ENCODE measurements at places on chromosomes 7 and 10.

DNA sequence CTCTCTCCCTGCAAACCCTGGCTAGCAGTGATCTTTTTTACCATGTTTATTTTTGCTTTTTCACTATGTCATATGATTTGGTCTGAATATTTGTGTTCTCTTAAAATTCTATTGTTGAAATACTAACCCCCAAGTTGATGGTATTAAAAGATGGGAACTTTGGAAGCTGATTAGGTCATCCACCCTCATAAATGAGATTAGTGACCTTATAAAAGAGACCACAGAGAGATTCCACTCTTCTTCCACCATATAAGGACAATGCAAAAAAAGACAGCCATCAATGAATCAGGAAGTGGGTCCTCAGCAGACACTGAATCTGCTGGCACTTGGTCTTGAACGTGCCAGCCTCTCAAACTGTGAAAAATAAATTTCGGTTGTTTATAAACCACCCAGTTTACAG is 112.8 kb upstream of the KCND2 start:
- no peak for DNase-seq

- no peak for DNase-seq
Observed at GRCh38 chr10:44309939-44310761, 74.7 kb downstream of the CXCL12 start.

DNA sequence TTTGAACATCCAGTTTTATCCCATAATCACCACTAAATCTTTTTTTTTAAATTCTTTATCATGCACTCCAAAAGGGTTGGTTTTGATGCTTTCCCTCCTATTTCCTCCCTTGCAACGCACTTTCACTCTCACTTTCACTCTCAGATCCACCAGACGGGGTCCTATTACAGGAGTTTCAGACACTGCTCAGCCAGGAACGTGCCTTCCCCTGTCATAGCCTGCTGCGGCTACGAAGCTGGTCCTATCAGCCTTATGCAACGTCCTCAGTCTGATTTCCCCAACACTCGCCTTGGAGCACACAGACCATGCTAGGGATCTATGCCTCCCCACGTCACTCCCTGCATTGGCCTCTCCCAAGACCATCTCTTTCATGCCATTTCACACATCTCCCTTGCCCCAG is 23.4 kb downstream of the ZPBP start:
- DNase-seq, result peak; percentile 31

DNA sequence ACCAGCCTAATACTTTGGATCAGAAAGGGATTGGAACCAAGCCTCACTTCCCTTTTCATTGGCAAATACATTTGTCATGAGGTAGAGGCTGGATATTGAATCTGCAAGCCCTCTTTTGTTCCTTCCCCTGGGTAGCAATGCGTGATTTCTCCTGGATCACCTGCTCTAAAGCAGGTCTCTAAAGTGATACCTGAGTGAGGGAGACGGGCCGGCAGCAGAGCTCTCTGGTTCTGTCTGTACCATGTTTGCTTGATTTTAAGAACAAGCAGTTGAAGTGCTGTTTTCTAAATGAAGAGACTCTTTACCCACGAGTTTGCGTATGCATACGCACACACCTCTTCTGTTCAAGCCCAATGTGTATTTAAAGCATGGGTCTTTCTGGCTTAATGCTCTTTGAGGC is 41.1 kb downstream of the GARS1 start:
- no peak for DNase-seq

GRCh38 chr10:121572859-121573537 is 25.2 kb downstream of the FGFR2 start:
- DNase-seq, result peak; percentile 59

DNA sequence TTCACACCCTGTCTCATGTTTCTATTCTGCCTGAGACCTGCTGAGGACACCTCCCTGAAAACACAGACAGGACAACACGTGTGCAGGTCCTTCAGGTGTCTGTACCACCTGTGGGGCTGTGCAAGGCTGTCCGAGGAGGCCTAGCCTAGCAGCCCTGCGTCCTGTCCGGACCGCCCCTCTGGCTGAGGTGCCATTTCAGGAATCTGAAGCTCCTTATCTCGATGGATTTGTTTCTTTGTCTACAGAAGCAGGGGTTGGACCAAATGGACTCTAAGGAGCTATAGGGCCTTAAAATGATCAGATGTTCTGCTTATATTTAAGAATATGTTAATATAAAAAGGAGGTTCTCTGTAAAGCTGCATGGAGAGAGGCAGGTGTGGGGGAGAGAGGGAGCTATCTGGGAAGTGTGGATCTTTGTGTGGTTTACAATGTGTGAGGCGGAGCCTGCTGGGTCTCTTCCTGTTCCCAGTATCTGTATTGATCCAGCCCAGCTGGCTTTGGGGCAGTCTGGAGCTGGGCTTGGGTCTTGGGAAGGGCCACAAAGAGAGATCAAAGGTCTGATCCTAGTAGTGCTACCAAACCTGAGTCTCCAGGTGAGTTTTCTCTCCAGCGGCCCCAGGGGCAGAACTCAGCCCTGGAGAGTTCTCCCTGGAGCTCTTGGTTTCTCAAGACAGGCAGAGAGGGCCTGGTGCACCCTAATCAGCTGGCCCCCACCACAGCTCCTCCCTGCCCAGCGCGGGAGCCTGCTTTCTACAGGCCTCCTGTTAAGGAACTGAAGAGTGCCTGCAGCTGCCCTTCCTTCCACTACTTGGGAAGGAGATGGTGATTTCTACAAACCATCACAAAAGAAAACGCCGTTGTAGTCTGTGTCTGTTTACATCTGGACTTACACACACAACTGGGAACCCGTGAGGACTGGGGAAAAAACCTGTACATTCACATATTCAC is 3.4 kb upstream of the MNX1 start:
- DNase-seq, result no peak

DNA sequence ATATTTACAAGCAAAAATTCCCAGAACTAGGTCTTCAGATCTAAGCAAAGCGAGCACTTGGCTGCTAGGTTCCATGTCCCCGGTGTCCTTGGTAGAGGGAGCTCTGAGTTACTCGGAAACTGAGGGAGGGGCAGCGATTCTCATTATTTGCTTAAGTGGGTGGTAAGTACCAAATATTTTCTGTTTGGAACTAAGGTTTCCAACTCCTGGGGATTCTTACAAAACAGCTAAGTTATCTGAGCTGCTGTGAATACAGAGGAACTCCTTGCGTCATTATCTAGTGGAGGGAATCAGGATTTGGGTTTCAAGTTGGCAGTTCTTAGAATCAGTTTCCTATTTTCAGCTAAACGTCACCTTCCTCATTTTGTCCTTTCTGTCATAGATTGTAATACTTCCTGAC is 76.8 kb upstream of the IKZF1 start:
- no peak for DNase-seq

DNA sequence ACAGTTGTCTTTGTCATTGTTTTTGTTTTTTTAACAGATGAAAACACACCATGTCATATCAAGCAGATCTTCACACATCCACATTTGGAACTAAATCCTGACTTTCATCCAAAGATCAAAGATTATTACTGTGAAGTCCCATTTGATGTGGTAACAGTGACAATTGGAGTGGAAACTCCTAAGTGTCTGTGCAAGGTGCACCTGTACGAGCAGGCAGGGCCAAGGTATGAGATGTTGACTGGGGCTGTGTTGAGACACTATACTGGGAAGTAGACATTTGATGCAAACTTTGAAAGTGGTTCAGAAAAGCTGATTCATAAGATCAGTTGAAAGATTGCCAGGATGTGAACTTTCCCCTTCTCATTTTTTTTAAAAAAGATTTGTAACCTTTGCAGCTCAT is 152.3 kb downstream of the CPED1 start:
- DNase-seq, result no peak

DNA sequence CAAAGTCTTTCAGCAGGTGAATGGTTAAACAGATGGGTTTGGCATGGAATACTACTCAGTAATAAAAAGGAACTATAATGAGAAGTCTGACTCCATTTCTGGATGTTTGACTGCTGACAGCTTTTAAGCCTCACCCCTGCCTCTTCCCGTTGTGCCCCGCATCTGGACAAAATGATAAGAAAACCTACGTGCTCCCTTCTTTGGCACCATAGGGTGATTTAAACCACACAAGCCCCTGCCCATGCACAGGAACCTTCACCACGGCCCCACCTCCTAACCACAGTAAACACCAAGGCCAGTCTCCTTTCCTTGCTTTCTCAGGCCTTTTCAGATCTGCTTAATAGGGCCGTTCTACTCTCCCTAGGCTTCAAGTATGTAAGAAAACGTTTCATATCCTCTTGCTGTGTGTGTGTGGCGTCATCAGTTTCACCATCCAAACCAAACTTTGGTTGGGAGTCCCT is 47.1 kb upstream of the UBN2 start:
- no peak for DNase-seq

DNA sequence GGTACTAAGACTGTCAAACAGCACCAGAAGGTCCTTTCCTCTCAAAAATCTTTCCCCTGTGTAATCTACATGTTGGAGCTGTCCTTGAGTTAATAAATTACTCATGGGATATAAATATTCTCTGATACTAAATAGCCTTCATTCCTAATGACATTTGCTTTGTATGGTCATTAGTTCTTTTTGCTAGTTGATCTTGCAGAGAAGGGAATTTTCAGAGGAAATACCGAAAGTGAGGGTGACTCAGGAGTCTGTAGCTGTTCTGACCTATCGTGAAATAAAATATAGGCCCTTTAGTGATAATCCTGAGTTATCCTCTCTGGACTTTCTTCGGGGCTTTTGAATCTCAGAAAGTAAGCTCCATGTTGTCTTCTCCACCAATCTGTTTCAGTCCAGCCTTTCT is 19.4 kb upstream of the CLDN12 start:
- no peak for DNase-seq

GRCh38 chr10:34713875-34714274 is 101.2 kb downstream of the PARD3 start:
- DNase-seq, result no peak

GRCh38 chr10:50992356-50992901 is 81.9 kb upstream of the PRKG1 start:
- DNase-seq, result peak; percentile 42

GRCh38 chr7:90777465-90777864 is 181.3 kb downstream of the CDK14 start:
- DNase-seq, result no peak

DNA sequence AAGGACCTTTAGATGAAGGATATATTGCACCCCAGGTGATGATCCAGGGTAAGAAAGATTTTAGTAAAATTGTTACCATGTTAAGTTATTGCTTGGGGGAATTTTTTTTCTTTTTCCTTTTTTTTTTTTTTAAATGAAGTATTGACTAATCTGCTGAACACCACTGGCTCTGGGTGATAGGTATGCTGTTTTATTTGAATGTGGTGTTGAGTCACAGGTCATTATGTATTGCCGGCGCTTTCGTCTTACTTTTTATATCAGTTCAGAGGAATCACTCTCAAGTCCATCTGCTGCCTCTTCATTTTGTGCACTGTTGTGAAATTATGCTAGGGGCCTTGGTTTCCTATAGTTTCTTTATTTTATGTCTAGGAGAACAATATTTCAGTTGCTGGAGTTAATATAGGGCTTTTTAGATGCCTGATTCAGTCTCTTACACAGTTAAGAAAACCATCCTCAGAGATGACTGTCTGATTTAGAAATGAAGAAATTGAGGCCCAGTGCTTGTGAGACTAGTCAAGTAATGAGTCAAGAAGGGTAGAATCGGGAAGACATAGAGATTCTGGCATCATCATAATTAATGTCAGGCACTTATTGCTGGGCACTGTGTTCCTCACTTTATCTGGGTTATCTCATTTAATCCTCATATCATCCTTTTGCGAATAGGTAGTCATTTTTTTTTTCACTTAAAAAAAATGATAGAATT is 38.7 kb downstream of the NRF1 start:
- no peak for DNase-seq

- no peak for DNase-seq
Observed at GRCh38 chr10:110893559-110894179, 21.9 kb downstream of the PDCD4 start.

DNA sequence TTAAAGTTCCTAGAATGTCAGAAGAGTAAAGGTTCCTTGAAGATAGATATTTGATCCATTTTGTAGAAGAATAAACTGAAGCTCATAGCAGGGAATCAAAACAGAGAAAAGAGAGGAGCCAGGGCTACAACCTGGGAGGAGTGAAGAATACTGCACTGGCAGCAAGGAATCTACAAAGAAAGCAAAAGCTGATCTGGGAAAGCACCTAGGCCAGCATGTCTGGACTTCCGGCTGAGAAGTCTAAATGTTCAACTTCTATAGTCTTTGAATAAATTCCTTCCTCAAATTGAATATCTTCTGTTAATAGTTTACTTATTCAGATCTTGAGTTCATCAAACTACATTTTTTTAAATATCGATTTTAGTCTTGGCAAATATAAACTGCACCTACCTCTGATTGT is 78.2 kb downstream of the VPS41 start:
- no peak for DNase-seq

- no peak for DNase-seq
Observed at GRCh38 chr10:62239994-62240393, 28.6 kb downstream of the RTKN2 start.

DNA sequence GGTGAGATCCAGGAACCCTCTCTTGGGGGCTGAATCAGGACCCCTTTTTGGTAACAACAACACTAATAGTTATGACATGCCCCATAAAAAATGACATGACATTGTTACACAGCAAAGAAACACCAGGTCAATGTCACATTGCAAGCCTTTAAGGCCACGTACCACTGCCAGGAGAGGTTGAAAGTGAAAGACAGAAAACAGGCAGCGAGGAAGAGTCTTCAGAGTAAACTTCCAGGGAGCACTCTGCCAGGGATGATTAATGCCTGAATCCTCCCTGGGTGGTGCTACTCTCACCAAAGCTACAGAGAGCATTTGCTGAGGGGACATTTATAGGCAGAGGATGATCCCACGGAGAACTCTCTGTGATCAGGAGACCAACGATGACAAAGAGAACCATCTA is 551.6 kb downstream of the CALN1 start:
- no peak for DNase-seq

DNA sequence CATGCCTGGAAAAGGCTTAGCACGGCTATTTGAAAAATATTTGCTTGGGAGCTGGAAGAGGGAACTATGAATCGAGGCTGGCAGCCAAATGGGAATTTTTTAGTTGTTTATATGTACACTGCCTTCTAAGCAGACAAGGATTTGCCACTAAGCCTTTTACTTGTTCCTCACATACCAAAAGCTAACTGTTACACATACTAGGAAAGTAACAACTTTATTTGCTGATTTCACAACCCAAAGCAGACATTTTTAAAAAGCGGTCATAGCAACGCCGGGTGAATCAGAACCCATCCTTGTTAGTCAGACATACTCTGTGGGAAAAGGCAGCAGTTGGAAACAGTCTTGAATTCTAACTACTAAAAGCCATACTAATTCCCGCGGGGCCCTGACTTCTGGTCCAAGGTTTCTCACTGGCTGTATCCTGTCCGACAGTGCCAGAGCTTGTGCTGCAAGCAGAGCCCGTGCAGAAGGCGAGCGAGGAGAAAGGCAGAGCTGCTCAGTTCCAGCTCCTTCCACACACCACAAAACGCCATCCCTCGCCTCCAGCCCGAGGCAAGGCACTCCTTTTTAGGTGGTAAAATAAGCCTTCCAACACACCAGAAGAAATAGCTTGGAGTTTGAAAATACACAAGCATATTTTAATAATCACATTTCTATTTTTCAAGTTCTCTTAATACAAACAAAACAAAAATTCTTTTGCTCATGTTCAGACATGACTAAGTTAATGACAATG is 89.2 kb downstream of the RNF216 start:
- DNase-seq, result peak; percentile 47
